ENCODE measurements at places on chromosomes 1 and 21. TPM values are rescaled to one million over a fixed set of nuclear protein-coding genes. Genes with fewer than 3 reads are reported as not detected.

DNA sequence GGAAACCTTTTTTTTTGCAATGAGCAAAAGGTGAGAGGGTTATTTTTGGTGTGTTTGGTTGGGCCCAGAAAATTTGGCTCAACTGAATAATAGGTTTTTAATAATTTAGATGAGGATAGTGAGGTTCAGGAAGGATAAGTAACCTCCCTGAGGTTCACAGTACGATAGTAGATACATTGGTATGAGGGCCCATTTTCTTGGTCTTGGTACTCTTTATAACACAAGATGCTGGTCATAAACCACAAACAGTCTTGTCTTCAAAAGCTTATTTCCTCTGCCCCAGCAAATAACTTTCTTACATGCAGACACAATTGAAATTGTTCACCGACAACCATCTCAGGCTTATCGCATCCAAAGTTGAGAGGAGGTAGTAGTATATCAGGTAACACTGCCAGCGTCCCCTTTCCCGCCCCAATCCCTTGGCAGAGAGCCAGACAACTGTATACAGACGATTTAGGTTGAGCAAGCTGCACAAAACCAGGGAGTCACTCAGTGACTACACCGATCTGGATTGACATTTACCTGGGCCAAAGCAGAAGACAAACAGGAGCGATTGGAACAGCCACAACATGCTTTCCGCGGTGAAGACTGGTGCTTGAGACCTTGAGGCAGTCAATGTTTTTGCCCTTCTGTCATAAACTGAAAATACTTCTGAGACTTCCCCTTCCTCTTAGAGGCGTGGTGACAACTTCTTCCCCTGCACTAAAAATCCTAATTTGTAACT, at the start of gene SLAMF6:
Gene SLAMF6, minus strand, starts transcription at position 634 of the 724 bp plus-strand sequence. Its CDS starts 63 bp downstream, at position 571.
- DNase-seq = no peak

GRCh38 chr1:112536561-112536960, 27.8 kb downstream of the WNT2B start:
- no peak for DNase-seq

- no peak for DNase-seq
Observed at GRCh38 chr1:156885314-156885713, 8.2 kb upstream of the PEAR1 start.

GRCh38 chr1:156987715-156988114, 57.8 kb downstream of the ARHGEF11 start:
- DNase-seq = no peak

DNA sequence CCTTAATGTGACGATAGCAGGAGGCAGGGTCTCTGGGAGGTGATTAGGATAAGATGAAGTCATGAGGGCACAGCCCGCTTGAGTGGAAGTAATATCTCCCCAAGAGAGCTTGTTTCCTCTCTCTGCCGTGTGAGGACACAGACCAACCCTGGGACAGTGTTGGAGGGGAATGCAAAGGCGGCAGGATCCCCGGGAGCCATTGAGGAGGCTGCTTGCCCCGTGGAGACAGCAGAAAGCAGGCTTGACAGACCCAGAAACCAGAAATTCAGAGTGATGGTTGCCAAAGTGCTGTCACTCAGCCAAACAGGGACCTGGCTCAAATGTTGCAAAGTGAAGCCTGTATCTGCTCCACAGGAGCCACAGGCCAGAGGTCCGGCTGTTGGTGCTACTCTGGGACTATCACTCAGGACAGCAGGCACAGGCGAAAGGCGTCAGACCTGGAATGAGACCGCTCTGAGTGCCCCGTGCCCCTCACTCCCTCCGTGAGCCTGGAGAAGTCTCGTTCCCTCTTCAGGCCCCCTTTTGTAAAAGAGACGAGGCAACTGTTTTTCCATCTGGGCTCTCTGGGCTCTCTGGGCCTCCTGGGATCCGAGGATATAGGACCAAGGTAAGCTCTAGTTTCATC, 96.6 kb upstream of the VANGL1 start:
- no peak for DNase-seq

DNA sequence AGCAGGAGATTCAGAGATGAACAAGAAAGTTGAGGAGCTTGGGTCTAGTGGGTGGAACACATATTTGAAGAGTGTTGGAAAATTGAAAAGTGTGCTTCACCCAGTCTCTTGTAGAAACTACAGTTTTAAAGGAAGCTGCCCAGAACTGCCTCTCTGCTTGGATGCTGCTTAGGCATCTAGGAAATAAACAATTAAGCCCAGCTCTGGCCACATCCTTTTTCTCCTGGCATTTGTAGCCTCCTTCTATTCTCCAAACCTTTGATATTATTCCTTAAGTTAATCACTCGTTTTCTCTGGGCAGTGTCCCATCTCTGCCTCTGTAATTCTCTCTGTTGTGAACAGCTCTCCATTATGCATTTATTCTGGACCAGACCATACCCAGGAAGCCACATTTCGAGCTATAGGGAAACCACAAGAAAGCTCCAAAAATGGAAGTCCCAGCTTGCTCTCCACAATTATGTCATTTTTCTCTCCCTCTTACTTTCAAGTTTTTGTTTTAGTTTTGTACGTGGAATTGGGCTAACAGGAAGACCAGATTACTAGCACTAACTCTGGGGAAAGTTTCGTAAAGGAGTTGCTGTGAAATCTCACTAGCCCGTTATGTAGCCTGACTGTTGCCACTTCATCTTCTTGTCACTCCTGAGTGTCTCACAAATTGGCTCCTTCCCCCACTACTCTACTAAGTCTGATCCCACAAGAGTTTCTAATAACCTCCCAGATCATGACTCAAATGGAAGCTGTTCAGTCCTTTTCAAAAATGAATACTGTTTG, 102.2 kb downstream of the NTMT2 start:
- no peak for DNase-seq

DNA sequence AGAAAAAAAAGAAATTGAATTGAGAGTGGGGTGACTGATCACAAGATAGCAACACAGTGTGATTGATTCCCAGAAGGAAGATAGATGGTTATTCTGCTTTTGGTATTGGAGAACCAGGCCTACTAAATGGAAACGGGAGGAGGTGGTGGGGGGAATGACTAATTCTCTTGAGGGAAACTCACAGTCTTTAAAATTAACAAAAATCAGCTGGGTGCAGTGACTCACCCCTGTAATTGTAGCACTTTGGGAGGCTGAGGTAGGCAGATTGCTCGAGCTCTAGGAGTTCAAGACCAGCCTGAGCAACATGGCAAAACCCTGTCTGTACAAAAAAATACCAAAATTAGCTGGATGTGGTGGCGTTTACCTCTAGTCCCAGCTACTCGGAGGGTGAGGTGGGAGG, 134.6 kb upstream of the PDE4B start:
- DNase-seq = no peak

- DNase-seq = no peak
Observed at GRCh38 chr21:44708866-44709425, 2.4 kb downstream of the TSPEAR start.

The ZFP69B gene
- total RNA-seq = 22.0 TPM

The PGLYRP3 gene
- total RNA-seq = not detected

The ICOSLG gene
- 0.31 TPM for total RNA-seq
